ENCODE measurements at places on chromosomes 1 and 21.

DNA sequence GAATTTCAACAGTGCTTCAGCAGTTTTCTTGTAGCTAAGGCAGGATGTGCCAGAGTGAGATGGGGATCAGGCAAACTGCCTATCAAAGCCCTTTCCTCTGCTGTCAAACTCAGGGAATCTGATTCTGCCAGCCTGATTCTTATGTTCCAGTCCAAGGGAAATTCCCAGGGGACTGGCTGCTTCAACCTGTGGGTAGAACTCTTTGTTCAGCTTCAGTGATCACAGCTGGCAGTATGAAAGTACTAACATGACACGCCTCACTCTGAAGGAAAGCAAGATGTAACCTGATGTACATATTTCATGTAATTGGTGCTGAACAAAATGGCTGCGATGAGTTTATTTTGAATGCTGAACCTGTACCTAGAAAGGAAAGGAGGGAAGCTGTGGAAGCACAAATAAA, 40.1 kb upstream of the SLC5A9 start:
- DNase-seq = peak; percentile 14

GRCh38 chr1:164265232-164265631, 293.8 kb upstream of the PBX1 start:
- DNase-seq = no peak

- DNase-seq = no peak
These were observed 181.4 kb downstream of the KCNJ6 start for GRCh38 chr21:37734846-37735245.

GRCh38 chr21:24255591-24255990, 1351.7 kb downstream of the MRPL39 start:
- no peak for DNase-seq

GRCh38 chr21:39377444-39378050, 28.7 kb upstream of the HMGN1 start:
- no peak for DNase-seq

- no peak for DNase-seq
These were observed 77.7 kb downstream of the CAPZB start for GRCh38 chr1:19407494-19408096.

DNA sequence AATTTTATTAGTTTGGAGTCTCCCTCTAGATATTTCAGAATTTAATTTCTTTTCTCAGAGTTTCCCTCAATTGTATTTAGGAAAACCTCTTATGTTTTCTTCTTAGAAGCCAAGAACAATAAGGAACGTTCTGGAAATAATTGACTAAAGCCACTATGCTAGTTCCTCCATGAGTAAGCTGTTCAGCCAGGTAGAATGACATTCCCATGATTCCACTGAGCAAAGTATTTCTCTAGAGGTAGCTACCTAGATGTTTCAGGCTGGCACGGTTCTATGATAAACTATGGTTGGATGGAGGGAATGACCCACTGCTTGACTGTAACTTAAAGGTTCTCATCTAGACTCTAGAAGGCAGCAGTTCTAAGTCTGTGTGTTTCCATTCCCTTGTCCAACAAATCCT, 62.4 kb downstream of the CLDN17 start:
- DNase-seq = no peak

DNA sequence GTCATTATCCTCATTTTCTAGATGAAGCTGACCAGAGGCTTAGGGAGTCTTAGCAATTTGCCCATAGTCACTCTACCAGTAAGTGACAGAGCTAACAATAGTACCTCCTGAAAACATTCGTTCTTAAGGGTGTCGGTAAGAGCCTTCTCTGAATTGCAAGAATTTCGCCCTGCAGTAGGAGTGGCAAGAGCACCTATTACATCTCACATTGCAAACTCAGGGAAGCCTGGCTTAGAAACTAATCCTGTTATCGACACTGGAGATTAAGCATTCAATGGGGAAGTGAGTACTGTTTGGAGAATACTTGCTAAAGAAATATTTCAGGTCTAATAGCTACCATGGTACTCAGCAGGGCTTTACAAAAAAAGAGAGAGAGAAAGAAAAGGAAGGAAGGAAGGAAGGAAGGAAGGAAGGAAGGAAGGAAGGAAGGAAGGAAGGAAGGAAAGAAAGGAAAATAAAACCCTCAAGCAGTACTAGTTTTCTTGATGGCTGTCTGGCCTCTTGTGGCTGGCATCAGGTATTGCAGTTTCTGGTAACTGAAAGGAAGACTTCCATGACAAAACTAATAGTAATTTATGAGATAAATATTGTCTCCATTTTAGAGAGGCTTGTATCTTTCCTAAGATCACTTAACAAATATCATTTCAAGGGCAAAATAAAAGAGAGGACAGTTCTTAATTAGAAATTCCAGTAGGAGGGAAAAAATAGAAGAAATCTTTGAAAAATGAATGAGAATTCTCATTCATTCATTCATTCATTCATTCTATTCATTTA, 10.4 kb downstream of the C1orf226 start:
- DNase-seq = peak; percentile 34

DNA sequence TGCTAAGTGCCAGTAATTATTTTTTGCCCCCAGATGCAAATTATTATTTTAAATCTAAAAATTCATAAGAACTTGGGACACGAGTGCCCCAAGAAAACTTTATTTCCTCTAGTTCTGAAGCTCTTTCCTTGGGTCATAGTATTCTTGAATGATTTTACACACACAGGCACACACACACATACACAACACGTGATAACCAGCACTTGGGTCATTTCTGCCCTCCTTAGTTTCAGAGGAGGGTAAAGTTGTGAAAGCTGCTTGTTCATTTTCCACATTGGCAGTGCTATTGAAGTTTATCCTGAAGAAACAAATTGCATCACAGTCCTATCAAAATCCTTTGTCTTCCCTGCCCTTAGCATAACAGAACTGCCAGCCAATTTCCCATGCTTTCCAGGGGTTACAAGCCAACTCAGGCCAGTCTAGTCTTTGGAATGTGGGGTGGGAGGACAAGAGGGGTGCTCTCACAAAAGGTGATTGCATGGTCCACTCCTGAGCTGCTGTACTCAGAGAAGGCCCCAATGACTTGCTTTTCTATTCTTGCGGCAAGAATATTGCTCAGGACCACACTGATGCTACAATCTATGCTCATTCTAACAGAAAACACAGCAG, 98.5 kb upstream of the POGK start:
- no peak for DNase-seq

DNA sequence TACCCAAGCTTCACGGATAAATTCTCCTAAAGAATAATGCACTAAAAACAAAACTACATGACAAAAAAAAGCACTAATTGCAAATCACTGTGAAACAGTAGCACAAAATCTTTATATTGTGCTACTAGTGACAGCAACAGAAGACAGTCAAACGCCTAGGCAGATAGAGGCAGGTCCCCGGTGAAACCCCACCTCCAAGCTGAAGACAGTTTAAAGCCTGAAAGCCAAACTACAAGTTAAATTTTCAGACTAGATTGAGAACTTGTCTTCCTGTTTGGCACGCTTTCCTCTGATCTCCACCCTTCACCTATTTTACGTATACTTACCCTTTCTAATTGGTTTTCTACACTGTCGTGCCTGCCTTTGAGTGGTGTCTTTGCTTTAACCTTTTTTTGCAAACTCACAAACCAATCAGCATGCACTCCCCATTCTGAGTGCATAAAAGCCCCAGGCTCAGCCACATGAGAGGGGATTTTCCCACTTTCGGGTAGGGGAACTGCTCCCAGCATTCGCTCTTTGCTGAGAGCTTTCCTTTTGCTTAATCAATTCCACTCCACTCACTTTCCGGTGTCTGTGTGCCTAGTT, 3.6 kb upstream of the BACH1 start:
- no peak for DNase-seq
